ENCODE measurements at places on chromosomes 12 and 14.

GRCh38 chr14:72565149-72565559 is 328.7 kb downstream of the DPF3 start:
- no peak for DNase-seq

- DNase-seq = no peak
Measured at GRCh38 chr12:101793401-101793800, 37.4 kb downstream of the GNPTAB start.

GRCh38 chr14:63357841-63358240 is 39.1 kb upstream of the GPHB5 start:
- no peak for DNase-seq

DNA sequence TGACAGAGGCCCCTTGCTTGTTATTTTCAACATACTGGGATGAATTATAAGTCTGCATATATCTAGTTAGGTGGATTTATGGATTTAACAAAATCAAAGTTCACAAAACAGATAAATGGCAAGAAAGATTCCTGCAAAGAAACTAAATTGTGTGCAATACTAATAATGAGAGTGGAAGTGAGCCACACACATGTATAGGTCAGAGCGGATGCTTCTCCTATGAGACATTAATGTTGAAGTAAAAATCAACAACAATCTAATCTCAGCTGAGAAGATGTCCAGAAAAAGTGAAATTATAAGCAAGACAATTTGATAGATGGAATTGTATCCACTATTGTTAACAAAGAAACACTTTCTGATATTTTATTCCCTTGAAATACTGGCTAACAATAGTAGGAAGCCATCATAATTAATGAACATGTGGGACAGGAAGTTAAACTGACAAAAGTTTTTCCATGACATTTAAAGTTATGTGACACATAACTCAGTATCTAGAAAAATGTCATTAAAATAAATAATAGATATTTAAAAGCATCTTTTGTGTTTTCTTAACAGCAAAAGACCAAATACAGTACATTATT is 39.7 kb downstream of the RAD51B start:
- no peak for DNase-seq

DNA sequence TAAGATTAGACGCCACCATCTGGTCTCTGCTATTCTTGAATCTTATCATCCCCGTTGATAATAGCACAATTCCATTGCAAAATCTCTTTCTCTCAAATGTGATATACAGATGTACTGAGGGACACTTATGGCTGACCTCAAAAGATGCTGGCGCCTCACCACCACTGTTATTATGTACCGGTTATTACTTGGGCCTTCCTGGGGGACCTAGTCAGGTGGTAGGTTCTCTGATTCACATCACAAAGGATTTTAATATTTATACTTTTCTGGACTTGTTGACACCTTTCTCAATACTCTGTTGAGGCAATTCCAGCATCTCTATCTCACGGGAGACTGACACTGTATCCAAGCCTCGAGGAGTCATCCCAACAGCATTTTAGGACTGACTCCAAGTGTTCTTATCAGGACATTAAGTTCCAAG is 21.3 kb upstream of the FAM234B start:
- no peak for DNase-seq

- DNase-seq = no peak
Measured at GRCh38 chr14:49960453-49960852, 67.6 kb downstream of the ARF6 start.

DNA sequence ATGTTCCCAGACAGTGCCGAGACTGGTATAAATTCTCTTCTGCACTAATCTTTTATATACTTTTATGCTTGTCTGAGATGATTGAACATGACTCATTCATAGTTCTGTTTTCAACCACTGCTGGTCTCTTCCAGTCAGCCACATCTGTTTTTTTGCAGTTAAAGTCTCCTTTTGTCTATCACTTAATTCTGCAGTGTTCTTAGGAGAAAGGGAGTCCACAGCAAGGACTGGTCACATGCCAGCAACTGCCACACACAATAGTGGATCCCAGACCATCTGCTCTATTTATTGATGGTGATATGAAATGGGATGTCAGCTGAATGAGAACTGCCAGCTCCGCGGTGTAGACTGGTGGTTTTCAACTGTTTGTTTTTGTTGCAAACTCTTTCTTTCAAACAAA is 379.8 kb downstream of the MED13L start:
- DNase-seq = no peak
